ENCODE measurements at places on chromosomes 1 and 21. TPM values are rescaled to one million over a fixed set of nuclear protein-coding genes. Genes with fewer than 3 reads are reported as not detected.

The DNM3 gene
- polyA plus RNA-seq = 4.9 TPM

The FCRL5 gene
- polyA plus RNA-seq = not detected

The TBX19 gene
- polyA plus RNA-seq = 1.9 TPM

The RUNX1 gene
- 4.8 TPM for polyA plus RNA-seq

The SEC16B gene
- polyA plus RNA-seq = 11.2 TPM

The AADACL3 gene
- polyA plus RNA-seq = not detected

The PCP4 gene
- polyA plus RNA-seq = 0.53 TPM

The ZNF593OS gene
- 1.7 TPM for polyA plus RNA-seq

The CIART gene
- 3.7 TPM for polyA plus RNA-seq

The CATSPERE gene
- 0.84 TPM for polyA plus RNA-seq

The LORICRIN gene
- polyA plus RNA-seq = not detected

The CCDC27 gene
- 0.25 TPM for polyA plus RNA-seq

The LCE1E gene
- not detected for polyA plus RNA-seq

The C1orf116 gene
- polyA plus RNA-seq = 1.3 TPM

The PRPF38B gene
- polyA plus RNA-seq = 45.1 TPM

The SLC16A1 gene
- polyA plus RNA-seq = 33.4 TPM

The CNN3 gene
- 408 TPM for polyA plus RNA-seq

The PTPN22 gene
- 1.7 TPM for polyA plus RNA-seq

The ADGRB2 gene
- 11.8 TPM for polyA plus RNA-seq
